Parietal lobe (tissue), 2 donors: ENCODE measurements at places on chromosomes 6 and 20. TPM values are rescaled to one million over a fixed set of nuclear protein-coding genes. Genes with fewer than 3 reads are reported as not detected.

RAET1L gene
- not detected for total RNA-seq

HLA-DRA gene
- 2.2 TPM for total RNA-seq

CST2 gene
- not detected for total RNA-seq

ADGRF1 gene
- total RNA-seq: not detected

SAPCD1 gene
- 1.3 TPM for total RNA-seq

NUS1 gene
- 31.9 TPM for total RNA-seq

C6orf58 gene
- total RNA-seq: 2.2 TPM

FAM83C gene
- not detected for total RNA-seq

ATAT1 gene
- total RNA-seq: 67.3 TPM

GOPC gene
- total RNA-seq: 72.0 TPM

VPS16 gene
- 62.6 TPM for total RNA-seq

TRIM40 gene
- not detected for total RNA-seq

CCND3 gene
- 16.0 TPM for total RNA-seq
